ENCODE measurements at places on chromosomes 11 and 22. TPM values are rescaled to one million over a fixed set of nuclear protein-coding genes. Genes with fewer than 3 reads are reported as not detected.

GRCh38 chr11:71444811-71445210 lies 3.4 kb downstream of the DHCR7 start:
- DNase-seq = no peak

GRCh38 chr11:96169250-96169649 lies 173.7 kb downstream of the MAML2 start:
- no peak for DNase-seq

DNA sequence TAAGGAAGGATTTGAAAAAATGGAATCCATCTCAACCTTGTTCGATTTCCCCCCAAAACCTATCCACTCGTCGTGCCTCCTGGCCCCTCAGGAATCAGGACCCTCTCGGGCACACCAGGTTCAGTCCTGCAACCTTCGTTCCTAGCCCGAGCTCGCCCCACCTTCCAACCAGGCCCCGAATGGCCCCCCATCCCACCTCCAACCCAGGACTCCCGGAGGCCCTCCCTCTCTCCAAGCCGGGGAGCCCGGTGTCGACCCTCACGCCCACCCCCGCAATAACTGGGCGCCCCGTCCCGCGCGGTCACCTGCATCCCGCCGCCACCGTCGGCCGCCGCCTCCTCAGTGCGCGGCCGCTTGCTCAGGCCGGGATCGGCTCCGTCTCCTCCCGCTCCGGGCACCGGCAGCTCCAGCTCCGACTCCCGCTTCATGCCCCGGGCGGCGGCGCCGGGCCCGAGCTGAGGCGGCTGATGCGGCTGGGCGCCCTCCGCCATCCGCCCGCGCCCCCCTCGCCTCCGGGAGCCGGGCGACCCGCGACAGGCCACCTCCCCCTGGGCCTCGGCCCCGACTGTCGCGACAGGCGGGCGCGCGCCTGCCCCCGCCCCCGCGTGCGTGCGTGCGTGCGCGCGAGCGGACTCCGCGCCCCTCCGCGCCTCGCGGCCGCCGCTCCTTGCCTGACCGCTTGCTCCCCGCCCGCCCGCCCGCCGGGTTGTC lies 534 bp downstream of the RBFOX2 start:
- peak; percentile 67 for DNase-seq

Gene C22orf42
- 0.78 TPM for total RNA-seq

GRCh38 chr11:127552446-127552845 lies 551.9 kb upstream of the KIRREL3 start:
- DNase-seq = no peak

GRCh38 chr11:33855500-33855899 lies 36.4 kb downstream of the LMO2 start:
- DNase-seq = no peak

DNA sequence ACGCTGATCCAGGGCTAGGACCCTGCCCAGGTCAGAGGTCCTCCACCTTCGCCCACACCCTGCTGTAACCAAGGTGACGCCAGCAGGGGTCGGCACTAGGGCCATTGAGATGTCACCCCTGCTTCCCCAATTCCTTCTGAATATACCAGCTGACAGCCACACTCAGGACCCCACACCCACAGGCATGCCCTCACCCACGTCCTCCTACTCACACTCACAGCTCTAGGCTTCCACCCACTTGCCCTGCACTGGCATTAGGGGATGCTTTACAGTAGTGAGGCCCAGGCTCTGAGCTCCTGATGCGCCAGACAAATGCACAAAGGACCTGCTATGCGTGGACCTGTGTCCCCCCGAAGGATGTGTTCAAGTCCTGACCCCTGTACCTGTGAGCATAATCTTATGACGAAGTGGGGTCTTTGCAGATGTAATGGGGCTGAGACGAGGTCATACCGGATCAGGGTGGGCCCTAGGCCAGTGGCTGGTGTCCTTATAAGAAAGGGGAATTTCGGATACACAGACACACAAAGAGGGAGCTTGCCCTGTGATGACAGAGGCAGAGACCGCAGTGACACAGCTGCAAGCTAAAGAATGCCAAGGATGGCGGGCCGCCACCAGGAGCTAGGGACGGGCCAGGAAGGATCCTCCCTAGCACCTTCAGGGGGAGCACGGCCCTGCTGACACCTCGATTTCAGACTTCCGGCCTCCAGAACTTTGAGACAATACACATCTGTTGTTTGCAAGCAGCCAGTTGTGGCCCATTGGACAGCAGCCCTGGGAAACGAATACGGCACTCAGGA lies 11.2 kb downstream of the WNT11 start:
- DNase-seq = no peak

GRCh38 chr22:43360576-43360975 lies 17.4 kb upstream of the SCUBE1 start:
- DNase-seq = no peak

Gene OR51I1
- total RNA-seq = not detected

DNA sequence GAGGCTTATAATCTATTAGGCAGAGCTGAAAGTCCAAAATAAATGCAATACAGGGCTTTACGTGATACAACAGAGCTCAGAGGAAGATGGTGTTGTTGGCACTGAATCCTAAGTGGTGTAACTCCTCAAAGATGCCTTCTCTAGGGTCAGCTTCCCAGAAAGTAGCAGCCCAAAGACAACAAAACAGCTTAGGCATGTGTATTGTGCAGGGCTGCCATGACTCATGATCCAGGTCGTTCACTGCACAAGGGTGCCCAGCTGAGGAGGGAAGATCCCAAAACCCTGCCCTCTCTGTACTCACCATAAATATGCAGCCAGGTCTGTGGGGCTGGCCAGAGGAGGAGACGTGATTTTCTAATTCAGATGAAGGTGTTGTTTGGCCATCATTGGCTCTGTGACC lies 59.4 kb upstream of the NNMT start:
- DNase-seq = no peak

Measured in WTC11 (cell line).